SK-N-SH (cell line): ENCODE measurements at places on chromosomes 6 and 20.

DNA sequence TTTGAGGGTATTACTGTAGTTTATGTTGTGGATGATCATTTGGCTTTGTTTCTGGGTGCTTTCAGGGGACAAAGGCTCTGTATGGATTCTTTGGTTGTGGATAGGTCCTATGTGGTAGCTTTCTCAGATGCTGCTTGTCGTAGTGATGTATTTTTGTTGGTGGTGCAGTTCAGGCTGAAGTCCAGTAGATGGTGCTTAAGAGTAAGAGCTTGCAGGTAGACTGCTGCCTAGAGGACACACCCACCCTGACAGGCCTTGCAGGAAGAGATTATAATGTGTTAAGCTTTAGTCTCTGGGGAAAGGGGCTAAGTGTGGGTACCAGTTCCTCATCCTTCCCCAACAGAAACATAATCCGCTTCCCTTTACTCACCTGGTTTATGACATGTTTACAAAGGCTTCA is 62.6 kb upstream of the ADGRB3 start:
- no peaks in the 10 kb centered on the region; the same call in 1 of the 2 replicates for H3K4me1 ChIP-seq
- no peaks in the 10 kb centered on the region for H3K36me3 ChIP-seq

- H3K4me3 ChIP-seq = no peak overlapping the region
- DNase-seq = peak; percentile 44
- no peaks in the 10 kb centered on the region for H3K27me3 ChIP-seq
Measured at GRCh38 chr6:158402184-158402583, 89.9 kb downstream of the TULP4 start.

- no peaks in the 10 kb centered on the region for H3K36me3 ChIP-seq
- no peak for DNase-seq
- H3K4me3 ChIP-seq = no peak overlapping the region
Measured at GRCh38 chr6:155222506-155222905, 41.3 kb upstream of the CLDN20 start.

- H3K36me3 ChIP-seq = peaks cover 16% of the 10 kb centered on the region
- no peak for DNase-seq
- peaks cover 18% of the 10 kb centered on the region for H3K4me1 ChIP-seq
- no peak overlapping the region for H3K4me3 ChIP-seq
- no peaks in the 10 kb centered on the region for H3K27me3 ChIP-seq
Measured at GRCh38 chr20:9474835-9475415, 39.5 kb upstream of the LAMP5 start.

GRCh38 chr6:119037264-119037663 is 41.2 kb downstream of the FAM184A start:
- no peak overlapping the region for H3K27ac ChIP-seq
- H3K4me3 ChIP-seq = no peak overlapping the region
- no peaks in the 10 kb centered on the region for H3K27me3 ChIP-seq
- H3K36me3 ChIP-seq = no peaks in the 10 kb centered on the region
- H3K4me1 ChIP-seq = no peaks in the 10 kb centered on the region

GRCh38 chr6:10676403-10676802 is 18.0 kb downstream of the C6orf52 start:
- H3K4me1 ChIP-seq = no peaks in the 10 kb centered on the region
- no peak overlapping the region for H3K4me3 ChIP-seq
- no peaks in the 10 kb centered on the region for H3K36me3 ChIP-seq
- no peaks in the 10 kb centered on the region for H3K27me3 ChIP-seq
- H3K27ac ChIP-seq = no peak overlapping the region
- DNase-seq = no peak

GRCh38 chr20:54204481-54204880 is 3.4 kb upstream of the PFDN4 start:
- H3K4me3 ChIP-seq = no peak overlapping the region
- no peaks in the 10 kb centered on the region for H3K27me3 ChIP-seq
- DNase-seq = no peak
- no peak overlapping the region for H3K27ac ChIP-seq
